NCI-H226 (cell line): ENCODE measurements at places on chromosomes 5 and 9.

- DNase-seq, result peak; percentile 9
Observed at GRCh38 chr5:174951151-174951780, 226.9 kb downstream of the MSX2 start.

DNA sequence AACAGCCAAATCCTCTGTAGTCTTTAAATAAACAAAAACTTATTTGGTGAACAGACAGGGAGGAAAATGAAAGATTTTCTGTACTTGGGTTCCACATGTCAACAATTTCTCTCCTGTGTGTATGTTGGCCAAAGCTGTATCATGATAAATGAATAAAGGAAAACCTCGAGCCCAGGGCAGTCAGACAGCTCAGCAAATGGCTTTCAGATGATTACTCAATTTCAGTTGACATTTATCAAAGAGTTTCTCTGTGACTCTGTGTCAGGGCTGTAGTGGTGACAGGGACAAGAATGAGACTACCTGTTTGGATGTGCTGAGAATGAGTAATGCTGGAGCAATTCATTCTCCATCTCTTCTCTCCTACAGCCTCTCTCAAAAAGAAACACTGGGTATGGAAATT lies 45.7 kb upstream of the PTGS1 start:
- no peak for DNase-seq

DNA sequence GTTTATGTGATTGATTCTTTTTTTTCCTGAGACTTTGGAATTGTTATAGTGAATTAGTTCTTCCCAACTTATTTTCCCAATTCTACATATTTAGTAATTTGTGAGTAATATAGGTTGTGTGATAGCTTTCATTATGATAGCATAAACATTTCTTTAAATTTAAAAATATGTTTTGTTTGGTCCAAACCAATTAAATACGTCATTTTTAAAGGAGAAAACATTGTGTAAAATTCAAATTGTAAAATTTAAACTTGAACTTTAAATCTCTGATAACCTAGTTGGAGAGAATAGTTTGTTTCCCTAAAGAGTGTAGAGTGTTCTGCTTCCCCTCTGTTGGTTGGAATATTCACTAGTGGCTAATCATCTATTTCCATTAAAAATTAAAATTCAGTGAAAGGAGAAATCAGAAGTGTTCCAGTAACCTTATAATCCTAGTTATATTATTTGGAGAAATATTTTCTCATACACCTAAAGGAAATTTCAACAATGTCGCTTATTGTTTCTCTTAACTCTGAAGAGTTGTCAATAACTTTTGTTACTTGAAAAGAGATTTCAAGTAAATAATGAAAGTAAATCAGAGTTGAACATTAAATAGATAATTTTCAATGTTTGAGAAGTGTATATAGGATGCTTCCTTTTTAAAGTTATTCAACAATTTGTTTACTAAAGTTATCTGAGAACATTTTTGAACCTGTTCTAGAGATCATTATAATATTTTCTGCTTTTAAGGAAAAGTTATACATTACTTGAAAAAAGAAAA lies 2.9 kb downstream of the NIPBL start:
- DNase-seq, result no peak

DNA sequence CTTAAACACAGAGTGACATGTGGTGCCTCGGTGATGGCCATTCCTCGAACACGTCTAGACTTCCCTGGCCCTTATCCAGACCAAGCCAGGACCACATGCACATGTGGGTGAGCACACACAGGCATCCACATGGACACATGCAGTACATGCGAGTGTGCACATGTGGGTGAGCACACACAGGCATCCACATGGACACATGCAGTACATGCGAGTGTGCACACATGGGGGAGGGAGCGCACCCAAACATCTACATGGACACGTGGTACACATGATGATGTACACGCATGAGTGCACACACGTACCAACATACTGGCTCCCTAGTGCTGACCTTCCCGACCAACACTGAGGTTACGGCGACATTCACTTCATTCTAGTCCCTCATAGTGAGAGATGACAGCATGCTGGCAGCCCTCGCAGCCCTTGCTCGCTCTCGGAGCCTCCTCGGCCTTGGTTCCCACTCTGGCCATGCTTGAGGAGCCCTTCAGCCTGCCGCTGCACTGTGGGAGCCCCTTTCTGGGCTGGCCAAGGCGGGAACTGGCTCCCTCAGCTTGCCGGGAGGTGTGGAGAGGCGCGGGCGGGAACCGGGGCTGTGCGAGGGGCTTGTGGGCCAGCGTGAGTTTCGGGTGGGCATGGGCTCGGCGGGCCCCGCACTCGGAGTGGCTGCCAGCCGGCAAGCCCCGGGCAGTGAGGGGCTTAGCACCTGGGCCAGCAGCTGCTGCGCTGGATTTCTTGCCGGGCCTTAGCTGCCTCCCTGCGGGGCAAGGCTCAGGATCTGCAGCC lies 186.8 kb downstream of the HSPA4 start:
- DNase-seq, result no peak

- no peak for DNase-seq
Observed at GRCh38 chr5:153445875-153446579, 44.4 kb upstream of the GRIA1 start.

DNA sequence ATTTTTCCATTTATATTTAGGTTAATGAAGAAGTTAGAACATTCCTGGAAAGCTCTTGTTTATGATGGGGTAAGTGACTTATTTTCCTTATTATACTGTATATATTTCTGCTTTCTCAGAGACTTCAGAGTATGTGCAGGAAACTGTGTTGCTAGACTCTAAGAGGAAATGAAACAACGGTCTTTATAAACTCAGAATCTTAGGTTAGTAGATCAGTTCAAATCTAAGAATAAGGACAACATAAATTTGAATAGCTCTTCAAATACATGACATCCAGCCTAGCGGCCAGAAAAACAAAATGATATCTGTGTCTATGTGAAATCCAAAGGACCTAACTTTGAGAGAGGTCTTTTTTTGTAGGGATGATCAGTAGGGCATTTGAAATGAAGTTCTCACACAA lies 94.3 kb downstream of the PRKACG start:
- DNase-seq, result no peak

- no peak for DNase-seq
Observed at GRCh38 chr9:105662184-105663104, at the start of gene TAL2. Gene TAL2, plus strand, starts transcription at chr9:105662457. Its CDS starts 40 bp downstream, at chr9:105662497.

- DNase-seq, result no peak
Observed at GRCh38 chr9:98610711-98611110, 98.0 kb downstream of the GABBR2 start.

DNA sequence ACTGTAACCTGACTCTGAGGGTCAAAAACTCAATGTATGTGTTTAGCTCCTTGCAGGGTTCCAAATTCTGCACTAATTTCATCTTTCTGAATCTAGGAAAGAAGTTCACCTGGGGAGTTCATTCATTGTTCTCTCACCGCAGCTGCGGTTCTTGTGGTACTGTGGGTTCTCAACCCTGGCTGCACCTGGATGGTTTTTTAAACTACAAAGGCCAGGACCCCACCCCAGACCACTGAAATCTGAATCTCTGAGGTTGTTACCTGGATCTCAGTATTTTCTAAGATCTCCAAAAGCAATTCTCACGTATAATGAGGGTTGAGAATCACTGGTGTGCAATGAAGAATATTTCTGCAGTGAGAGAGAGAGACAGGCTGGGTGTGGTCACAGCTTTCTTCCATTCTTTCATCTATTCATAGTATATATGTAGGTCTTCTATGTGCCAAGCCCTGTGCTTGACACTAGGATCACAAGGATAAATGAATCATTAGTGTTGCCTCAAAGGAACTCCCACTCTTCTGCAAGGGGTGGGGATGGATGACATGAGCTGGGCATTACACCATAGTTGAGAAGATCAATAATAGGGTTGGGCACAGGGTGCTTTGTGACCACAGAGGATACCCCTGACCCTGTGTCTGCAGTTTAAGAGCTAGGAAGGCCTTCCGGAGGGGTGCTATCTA lies 109.8 kb downstream of the GALNT10 start:
- DNase-seq, result no peak

GRCh38 chr9:136160995-136161610 lies 42.4 kb upstream of the TMEM250 start:
- no peak for DNase-seq

DNA sequence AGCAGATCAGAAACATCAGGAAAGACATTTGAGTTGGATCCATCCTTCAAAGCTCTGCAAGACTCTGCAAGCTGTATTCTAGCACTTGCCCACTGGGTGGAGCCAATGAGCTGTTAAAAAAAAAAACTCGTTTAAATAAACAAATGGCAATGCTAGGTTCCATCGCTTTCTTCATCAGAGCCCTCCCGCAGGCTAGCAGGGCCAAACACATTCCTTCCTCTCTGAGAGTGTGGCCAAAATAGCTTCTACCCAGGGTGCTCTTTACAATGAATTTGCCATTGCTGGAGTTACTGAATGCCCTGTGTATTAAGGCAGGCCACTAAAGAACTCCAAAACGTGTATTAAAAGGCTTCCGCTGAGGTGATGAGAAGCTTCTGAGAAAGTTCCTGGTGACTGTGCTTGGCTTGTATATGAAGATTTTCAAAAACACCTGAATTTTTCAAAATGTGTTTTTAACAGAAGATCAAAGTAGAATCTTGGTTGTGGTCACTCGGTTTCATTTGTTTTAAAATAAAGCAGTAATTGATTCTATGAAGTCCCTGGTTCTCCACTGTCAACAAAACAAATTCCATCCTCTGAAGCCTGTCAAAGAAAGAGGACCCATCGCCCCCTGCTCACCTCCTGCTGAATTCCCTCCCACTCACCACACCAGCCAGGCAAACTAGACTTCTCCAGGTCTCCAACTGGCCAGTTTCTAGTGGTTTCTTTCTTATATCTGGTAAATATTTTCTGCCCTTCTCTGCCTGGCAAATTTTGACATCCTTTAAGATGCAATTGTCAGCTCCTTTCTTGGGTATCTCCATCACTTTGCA lies 36.5 kb upstream of the EQTN start:
- peak; percentile 26 for DNase-seq

GRCh38 chr9:136943291-136944211 lies 987 bp downstream of the FBXW5 start:
- no peak for DNase-seq

DNA sequence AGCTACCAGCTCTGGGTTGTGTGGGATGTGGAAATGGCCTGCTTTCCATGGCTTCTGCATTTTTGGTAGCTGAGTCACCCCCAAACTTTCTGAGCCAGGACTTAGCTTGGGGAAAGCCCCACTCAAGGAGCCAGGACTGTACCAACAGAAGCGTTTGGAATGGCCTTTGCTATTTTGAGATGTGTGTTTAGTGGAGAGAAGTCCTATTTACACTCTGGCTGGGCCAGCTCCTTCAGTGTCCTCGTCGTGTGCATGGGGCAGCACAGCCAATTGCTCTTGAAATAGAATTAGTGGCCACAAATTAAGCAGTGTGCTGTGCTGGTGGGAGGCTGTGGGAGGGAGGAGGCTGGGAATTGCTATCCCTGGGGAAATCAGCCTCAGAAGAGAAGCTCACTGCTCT lies 51.6 kb downstream of the ENTREP1 start:
- peak; percentile 93 for DNase-seq

DNA sequence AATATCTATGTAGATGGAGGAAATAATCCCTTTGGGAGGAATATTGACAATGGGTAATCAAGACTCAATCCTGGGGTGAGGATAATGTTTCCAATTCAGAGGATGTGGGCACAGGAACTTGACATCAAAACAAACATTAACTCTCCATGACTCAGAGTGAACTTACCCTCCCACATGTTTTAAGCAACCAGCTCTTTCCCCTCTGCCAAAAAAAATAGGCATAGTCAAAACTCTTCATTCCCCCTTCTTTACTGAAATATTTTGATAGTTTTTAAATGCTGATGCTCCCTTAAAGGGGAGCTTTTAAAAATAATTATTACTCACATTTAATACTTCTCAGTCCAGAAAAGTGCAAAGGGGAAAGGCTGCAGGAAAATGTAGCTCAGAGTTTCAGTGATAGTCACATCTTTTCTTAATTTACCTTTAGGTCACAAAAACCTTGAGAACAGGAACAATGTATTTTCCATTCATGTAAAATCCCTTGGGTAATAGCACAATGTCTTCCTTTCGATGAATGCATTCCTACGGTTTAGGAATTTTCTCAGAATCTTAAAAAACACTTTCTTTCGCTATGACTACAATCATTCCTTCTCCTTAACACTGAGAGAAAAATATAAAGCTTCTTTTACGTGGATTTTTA lies 298.4 kb upstream of the GRAMD2B start:
- peak; percentile 67 for DNase-seq

DNA sequence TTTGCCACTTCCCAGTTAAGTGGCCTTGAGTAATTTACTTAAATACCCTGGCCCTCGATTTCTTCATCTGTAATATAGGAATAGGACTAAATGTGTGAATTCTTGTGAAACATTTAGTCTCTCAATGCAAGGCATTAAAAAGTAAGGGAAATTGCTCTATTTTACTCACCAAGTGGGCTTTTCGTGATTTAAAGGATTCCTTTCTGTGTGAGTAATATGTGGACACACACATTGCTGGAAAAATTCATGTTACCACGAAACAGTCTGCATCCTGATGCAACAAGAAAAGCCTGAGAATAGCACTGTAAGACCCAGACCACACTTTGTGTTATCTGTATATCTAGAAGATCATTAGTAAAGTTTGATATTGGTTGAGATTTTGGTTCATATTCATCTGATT lies 1243.0 kb upstream of the CDH9 start:
- peak; percentile 39 for DNase-seq

DNA sequence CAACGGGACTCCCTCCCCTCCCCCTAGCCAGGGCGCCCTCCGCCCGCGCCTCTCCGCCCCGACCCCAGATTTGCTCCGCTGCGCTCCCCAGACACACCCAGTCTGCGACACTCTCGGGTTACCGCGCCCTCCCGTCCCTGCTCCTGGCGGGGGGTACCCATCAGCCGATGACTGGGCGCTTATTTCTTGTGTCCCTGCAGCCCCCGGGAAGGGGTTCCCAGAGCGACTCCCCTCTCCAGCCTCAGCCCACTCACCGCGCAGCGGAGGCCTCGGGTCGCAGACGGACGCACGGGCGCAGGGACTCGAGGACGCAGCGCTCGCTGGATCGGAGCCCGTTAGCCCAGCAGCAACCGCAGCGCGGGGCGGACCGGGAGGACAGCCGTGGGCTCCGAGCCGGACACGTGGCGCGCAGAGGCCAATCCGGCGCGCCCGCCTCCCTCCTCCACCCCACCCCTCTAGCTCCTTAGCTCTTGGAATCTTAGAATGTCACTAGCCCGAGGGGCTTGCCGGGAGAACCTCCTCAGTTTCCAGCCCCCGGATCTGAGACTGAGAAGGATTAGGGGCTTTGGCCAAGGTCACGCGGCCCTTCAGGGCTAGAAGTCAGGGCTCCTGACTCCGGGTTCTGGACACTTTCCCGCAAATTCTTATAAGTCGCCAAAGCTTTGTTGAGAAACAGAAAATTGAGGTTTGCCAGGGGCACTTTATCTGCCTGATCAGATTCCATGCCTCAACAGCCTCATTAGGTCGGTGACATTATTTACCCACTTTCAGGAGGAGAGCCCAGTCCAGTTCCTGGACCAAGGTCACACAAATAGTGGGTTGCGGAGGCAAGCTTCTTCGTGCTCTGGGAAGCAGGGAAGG lies at the start of gene ANXA6:
Gene ANXA6, minus strand, starts transcription at position 354 of the 861 bp plus-strand sequence. CDS start 9,878 bp downstream, outside the sequence.
- peak; percentile 71 for DNase-seq

GRCh38 chr5:61018062-61018461 lies 73.1 kb downstream of the NDUFAF2 start:
- DNase-seq, result no peak

- no peak for DNase-seq
Observed at GRCh38 chr5:2029206-2029605, 146.5 kb upstream of the IRX4 start.
